ENCODE measurements at places on chromosomes 11 and 22.

DNA sequence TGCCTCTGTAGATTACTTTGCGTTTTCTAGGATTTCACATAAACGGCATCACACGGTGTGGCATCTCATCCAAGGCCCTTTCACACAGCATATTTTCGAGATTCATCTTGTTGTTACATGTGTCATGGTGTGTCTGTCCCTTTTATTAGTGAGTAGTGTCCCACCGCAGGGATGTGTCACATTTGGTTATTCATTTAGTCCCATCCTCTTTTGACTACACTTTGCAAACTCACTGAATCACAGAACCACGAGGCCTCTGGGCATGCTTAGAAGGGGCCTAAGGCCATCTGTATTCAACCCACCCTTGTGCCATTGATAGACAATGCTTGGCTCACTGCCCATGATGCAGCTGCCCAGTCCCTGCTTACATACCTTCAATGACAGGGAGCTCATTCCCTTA is 4.2 kb upstream of the RAC2 start:
- no peak for DNase-seq

- no peak for DNase-seq
These were observed 11.1 kb downstream of the CTR9 start for GRCh38 chr11:10762185-10762584.

GRCh38 chr11:19316434-19316833 is 75.7 kb upstream of the E2F8 start:
- DNase-seq: no peak

- no peak for DNase-seq
These were observed 29.6 kb downstream of the IGF2 start for GRCh38 chr11:2109541-2110019.

- no peak for DNase-seq
These were observed 1006.4 kb downstream of the BRD1 start for GRCh38 chr22:48821346-48821690.

DNA sequence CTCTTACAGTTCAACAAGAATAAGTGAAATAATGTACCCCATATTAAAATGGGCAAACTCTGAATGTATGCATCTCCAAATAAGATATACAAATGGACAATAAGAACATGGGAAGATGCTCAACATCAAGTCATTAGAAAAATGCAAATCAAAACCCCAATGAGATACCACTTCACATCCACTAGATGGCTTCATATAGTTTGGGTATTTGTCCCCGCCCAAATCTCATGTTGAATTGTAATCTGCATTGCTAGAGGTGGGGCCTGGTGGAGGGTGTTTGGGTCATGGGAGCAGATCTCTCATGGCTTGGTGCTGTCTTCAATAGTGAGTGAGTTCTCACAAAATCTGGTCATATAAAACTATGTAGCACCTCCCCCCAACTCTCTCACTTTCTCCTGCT is 5.7 kb downstream of the MPZL2 start:
- no peak for DNase-seq
